ENCODE measurements at places on chromosomes 3 and 15. TPM values are rescaled to one million over a fixed set of nuclear protein-coding genes. Genes with fewer than 3 reads are reported as not detected.
A peak's percentile ranks its signal among the peaks of the same experiment; 100 is the strongest.

GRCh38 chr3:23575697-23576096 lies 230.1 kb upstream of the UBE2E1 start:
- DNase-seq = no peak

DNA sequence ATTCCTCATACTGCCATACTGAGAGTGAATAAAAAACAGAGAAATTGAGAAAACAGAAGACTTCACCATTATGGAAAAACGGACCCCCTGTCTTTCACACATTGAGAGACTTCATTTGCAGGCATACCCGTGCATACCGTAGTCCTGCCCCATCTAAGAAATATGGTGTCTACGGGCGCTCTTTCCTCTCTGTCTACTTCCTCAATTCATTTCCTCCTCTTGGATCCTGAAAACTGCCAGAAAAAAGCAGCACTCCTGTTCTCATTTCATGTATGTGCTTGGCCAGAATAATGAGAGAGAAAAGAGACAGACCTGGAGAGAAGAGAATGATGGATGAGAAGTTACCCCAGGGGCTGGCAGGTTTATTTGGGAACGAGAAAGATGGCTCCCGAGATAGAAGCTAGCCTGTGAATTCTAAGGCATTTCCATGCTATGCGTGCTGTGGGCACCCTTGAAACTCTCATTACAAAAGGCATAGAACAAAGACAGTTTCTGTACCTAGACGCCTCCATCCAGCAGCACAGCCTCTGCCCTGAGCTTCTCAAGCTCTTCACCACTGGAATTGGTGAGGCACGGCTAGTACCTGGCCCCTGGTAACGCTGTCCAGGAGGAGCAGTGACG lies 62.5 kb upstream of the EPHB3 start:
- no peak for DNase-seq

- DNase-seq = no peak
Measured at GRCh38 chr3:136949708-136950107, 8.1 kb upstream of the IL20RB start.

GRCh38 chr3:53022647-53023046 lies 23.2 kb downstream of the SFMBT1 start:
- no peak for DNase-seq

DNA sequence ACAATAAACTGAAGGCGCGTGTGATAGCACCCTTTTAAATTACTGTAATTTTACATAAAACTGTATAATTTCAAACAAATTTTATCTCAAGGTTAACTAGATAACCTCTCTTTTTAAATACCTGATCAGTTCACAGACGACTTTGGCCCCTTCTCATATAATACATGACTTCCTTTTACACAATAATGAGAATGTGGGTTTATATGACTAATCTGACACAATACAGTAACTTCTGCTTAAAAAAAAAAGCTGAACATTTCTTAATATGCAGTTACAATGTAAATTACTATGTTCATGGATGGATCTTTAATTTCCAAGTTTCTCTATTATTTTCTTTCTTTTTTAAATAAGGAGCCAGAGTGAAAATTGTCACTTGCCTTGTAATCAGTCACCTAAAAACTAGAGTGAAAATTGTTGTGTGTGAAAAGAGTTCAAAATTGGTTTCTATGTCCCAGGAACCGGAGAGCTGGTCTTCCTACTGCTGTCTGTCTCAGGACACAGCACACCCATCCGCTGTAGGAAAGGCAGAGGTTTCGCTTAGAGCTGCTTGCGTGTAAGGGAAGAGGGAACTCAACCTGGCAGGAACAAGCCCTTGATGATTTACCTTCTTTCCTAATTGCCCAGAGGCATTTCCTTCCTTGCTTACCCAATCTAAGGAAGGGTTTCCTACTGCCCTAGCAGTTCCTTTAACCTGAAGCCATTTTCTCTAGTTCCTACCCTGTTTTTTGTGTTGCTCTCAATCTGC lies 33.3 kb downstream of the PLD1 start:
- DNase-seq = no peak

GRCh38 chr15:75725006-75725718 lies 12.5 kb upstream of the CSPG4 start:
- DNase-seq = peak; percentile 36

DNA sequence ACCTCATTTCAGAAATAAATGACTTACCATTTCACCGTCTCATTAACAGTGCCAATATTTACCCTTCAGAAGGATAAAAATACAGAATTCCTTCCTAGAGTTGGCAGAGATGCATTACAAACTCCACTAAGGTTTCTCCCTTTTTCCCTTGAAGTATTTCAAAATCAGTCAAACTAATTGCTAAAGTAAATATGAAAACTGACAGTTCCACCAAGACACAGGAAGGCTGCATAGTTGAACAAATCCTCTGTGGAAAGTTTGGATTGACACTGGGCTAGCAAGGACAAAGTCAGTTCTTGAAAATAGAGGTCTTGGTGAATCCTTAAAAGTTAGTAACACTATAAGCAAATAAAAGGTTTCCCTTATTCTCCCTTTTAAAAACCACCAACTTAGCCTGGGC lies 34.5 kb downstream of the DCP1A start:
- no peak for DNase-seq

DNA sequence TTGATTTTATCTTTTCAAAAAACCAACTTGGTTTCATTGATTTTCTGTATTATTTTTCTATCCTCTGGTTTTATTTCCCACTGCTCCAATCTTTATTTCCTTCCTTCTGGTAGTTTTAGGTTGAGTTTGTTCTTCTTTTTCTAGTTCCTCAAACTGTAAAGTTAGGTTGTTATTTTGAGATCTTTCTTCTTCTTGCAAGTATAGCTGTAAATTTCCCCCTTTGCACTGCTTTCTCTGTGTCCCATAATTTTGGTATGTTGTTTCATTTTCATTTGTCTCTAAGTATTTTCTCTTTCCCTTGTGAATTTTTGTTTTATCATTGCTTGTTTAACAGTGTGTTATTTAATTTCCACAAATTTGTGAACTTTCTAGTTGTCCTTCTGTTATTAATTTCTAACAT lies 120.0 kb downstream of the PLD1 start:
- DNase-seq = no peak

DNA sequence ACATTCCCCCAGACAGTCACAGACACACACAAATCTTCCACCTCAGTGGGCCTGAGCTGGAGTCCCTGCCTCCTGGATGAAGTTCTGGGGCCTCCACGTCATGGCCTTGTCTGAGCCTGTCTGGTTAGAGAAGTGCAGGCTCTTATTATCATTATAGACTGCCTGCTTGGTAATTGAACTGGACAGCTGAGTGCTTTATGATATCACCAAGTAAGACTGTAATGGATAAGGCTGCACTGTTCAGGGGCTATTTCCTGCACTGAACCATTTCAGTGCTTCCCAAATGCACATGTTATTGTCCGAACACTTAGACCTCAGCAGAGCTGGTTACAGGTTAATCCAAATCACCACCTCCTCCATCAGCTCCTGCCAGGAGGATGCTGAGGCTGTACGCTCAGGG lies 8.7 kb upstream of the ST6GAL1 start:
- DNase-seq = no peak

DNA sequence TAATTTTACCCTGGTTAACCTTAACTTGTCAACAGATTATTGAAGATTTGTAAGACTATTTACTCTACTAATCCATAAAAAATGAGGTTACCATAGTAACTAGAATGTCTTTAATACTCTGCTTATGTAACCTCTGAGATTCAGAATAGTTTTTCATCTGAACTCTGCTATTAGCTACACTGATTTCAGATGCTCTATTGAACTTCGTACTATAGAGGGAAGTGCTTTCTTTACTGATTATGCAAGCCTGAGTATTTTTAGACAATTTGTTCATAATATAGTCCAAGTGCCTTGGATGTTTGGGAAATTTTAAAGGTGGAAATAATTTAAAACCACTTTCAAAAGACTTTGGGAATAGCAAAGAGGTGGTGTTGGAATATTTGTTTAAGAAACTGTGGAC lies 107.9 kb upstream of the GBE1 start:
- DNase-seq = no peak

GRCh38 chr3:156300929-156301840 lies 180.8 kb downstream of the KCNAB1 start:
- DNase-seq = no peak

DNA sequence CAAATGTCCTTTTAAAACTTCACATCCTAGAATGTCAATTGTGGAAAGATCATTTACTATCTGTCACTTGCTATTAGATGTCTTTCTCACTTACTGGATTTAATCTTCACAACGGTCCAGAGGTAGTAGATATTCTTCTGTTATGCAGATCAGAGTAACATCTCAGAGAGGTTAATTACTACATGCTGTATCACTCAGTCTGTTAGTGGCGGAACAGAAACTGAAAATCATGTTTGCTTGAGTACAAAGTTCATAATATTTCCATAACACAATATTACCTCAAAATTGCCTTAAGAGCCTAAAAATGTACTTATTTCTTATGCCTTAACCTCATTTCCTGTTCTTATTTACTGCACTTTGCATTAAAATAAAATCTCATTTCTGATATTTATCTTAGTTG lies 28.6 kb upstream of the GPR149 start:
- no peak for DNase-seq

- no peak for DNase-seq
Measured at GRCh38 chr15:68199340-68199739, 5.8 kb downstream of the CALML4 start.

ARHGEF26 gene
- total RNA-seq = 50.9 TPM

TGM4 gene
- not detected for total RNA-seq

DNAH12 gene
- total RNA-seq = 11.2 TPM

SPTBN5 gene
- total RNA-seq = 2.1 TPM

GADL1 gene
- not detected for total RNA-seq

TTLL3 gene
- total RNA-seq = 50.0 TPM

TAMM41 gene
- total RNA-seq = 14.9 TPM
